ENCODE measurements at places on chromosomes 12 and 14. TPM values are rescaled to one million over a fixed set of nuclear protein-coding genes. Genes with fewer than 3 reads are reported as not detected.

The SOX5 gene
- 118 TPM for total RNA-seq

The TAS2R8 gene
- not detected for total RNA-seq

The BMP4 gene
- total RNA-seq: 3.7 TPM

The ATF1 gene
- 7.1 TPM for total RNA-seq

The G2E3 gene
- 31.4 TPM for total RNA-seq

The CCDC92 gene
- 96.2 TPM for total RNA-seq

The AMHR2 gene
- total RNA-seq: not detected

The ABCD4 gene
- total RNA-seq: 73.7 TPM

The VWF gene
- 0.37 TPM for total RNA-seq

The DDX23 gene
- total RNA-seq: 65.7 TPM

The SLC4A8 gene
- total RNA-seq: 80.0 TPM

DNA sequence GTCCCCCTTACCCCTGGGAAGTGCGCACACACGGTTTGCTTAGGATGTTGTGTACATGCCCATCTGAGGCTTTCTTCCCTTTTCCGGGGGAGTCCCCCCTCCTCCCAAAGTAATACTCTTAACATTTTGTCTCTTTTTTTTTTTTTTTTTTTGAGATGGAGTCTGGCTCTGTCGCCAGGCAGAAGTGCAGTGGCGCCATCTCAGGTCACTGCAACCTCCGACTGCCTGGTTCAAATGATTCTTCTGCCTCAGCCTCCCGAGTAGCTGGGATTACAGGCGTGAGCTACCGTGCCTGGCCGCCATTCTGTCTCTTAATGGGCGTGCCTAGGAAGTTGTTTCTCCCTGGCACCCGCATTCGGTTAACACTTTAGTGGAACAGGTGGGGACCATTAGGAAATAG is 4.5 kb upstream of the GMFB start:
- DNase-seq: no peak
- no peak overlapping the region for H3K4me3 ChIP-seq

DNA sequence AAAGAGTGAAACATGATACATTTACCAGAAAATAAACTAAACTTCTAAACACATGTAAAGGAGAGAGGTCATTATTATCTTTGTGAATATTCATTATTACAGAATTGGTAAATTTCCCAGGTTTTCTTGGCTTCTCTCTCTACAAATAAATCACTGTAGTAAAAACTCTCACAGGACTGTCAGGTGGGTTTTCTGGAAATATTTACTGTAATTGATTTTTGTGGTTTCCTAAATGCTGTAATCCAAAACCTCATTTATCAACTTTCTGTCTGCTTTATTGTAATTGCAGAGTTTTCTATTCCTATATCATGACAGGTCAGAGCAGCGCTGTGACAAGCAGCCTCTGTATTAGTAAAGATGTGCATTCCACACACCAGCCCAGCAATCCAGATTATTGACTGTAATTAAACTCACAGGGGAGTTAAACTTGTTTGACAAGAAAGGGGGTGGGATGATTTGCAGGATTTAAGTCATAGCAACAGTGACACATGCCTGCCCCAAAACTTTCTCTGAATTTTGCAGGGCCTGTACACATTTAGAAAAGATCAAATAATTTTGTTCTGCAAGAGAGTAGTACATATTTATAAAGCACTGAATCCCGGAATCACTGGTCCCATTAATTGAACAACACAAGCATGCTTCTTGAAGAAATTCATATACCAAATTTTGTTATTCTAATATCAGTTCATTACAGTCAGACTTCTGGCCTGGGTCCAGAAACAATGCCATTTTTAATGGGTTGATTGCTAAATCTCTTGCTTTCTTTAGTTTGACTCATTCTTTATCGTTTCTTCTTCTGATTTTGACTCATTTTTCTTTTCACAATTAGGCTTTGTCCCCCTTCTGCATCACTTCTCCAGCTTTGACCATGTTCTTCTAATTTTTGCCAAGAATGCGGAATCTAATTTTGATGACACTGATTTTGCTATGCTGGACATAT is 42.2 kb downstream of the PTPRO start:
- peaks cover 4% of the 10 kb centered on the region for H3K4me1 ChIP-seq
- no peaks in the 10 kb centered on the region for H3K36me3 ChIP-seq
- no peak for DNase-seq
- H3K27me3 ChIP-seq: no peaks in the 10 kb centered on the region
- no peak overlapping the region for H3K4me3 ChIP-seq
- H3K27ac ChIP-seq: no peak overlapping the region

- H3K4me3 ChIP-seq: no peak overlapping the region
- no peak for DNase-seq
- H3K27ac ChIP-seq: no peak overlapping the region
Measured at GRCh38 chr12:101832030-101832429, 1.3 kb upstream of the GNPTAB start.

GRCh38 chr14:105839425-105840265 is 313.3 kb downstream of the TMEM121 start:
- peaks cover 7% of the 10 kb centered on the region for H3K36me3 ChIP-seq
- H3K27ac ChIP-seq: no peak overlapping the region
- H3K4me1 ChIP-seq: no peaks in the 10 kb centered on the region
- no peak overlapping the region for H3K4me3 ChIP-seq

DNA sequence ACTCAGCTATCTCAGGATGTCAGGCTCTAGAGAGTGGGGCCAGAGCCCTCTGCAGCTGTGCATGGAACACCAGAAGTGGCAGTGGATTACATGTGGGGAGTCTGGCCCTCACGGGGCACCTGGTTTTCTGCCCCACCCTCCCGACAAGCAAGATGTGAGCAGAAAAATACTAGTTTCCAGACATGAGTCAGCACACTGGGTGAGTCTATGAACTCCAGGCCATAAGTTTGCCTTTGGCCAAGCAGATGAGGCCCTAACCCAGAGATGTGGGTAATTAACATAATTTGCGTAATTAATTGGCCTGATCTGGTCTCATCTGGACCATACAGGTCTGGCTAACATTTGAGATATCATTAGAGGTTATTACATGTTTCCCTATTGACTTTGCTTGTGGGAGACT is 37.7 kb upstream of the SLC24A4 start:
- no peaks in the 10 kb centered on the region for H3K27me3 ChIP-seq
- no peak overlapping the region for H3K27ac ChIP-seq
- DNase-seq: no peak

DNA sequence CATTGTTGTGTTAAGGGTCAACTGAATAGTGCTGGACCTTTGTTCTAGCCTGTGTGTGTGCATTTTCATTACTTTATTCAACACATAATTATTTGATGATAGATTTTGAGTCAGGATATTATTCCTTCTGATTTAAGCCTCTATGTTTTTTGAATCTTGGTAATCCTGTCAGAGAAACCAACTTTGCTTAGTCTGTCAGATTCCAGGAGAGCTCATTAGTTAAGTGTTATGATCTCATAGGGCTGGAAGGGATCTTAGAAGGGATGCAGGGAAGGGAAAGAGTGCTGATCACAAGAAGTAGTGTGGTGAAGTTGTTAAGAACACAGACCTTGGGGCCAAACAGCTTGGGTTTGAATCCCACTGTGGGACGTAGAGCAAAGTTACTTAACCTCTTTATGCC is 52.9 kb downstream of the SCN8A start:
- no peak overlapping the region for H3K4me3 ChIP-seq
- no peak for DNase-seq
- peaks cover 16% of the 10 kb centered on the region for H3K4me1 ChIP-seq
- peaks cover 6% of the 10 kb centered on the region for H3K27me3 ChIP-seq
- H3K27ac ChIP-seq: no peak overlapping the region

DNA sequence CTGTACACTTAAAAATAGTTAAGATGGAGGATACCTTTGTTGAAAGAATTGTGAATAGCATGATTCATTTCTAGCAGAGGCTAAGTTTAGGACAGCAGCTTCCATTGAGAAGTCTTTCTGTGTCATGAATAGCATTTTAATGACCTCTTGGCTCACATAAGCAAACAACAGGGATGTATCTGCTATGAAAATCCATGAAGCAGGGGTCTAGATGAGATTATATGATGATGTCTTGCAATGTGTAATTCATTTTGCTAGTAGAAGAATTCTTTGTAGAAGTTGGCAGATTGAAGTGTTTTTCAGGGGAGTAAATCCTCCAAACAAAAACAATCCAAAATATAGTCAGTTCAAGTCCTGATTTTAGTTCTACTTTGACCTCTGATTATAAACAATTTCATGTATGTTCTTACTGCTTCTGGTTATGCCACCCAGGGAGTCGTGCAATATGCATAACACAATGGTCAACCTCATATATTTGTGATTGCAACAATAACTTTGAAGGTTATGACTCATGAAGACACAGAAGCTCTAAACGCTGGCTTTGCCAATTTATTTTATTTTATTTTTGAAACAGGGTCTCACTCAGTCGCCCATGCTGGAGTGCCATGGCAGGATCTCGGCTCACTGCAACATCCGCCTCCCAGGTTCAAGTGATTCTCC is 6.9 kb upstream of the RD3L start:
- no peak for DNase-seq
- H3K36me3 ChIP-seq: no peaks in the 10 kb centered on the region
- no peak overlapping the region for H3K4me3 ChIP-seq
- H3K4me1 ChIP-seq: no peaks in the 10 kb centered on the region
- no peak overlapping the region for H3K27ac ChIP-seq

DNA sequence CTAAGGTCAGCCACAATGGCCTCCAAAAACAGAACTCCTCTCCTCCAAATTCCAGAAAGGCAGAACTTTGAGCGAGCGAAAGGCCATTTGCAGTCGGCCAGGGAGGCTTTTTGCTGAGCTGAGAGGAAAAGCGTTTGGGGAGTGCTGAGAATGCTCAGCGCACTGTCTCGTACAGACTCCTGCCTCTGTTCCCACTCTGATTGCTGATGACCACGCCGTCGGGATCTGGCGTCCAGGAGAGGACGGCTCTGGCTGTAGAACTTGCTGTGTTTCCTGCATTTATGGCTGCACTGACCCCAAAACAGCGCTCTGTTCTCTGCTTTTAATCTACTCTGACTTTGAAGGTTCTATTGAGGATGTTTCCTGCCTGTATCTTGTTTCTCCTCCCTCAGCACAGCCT is 82.4 kb upstream of the WSCD2 start:
- no peaks in the 10 kb centered on the region for H3K27me3 ChIP-seq
- peaks cover 2% of the 10 kb centered on the region for H3K4me1 ChIP-seq
- no peak overlapping the region for H3K27ac ChIP-seq
- no peak overlapping the region for H3K4me3 ChIP-seq

GRCh38 chr12:63318313-63318712 is 167.3 kb upstream of the AVPR1A start:
- H3K27me3 ChIP-seq: peaks cover 3% of the 10 kb centered on the region
- no peak for DNase-seq
- no peak overlapping the region for H3K27ac ChIP-seq

DNA sequence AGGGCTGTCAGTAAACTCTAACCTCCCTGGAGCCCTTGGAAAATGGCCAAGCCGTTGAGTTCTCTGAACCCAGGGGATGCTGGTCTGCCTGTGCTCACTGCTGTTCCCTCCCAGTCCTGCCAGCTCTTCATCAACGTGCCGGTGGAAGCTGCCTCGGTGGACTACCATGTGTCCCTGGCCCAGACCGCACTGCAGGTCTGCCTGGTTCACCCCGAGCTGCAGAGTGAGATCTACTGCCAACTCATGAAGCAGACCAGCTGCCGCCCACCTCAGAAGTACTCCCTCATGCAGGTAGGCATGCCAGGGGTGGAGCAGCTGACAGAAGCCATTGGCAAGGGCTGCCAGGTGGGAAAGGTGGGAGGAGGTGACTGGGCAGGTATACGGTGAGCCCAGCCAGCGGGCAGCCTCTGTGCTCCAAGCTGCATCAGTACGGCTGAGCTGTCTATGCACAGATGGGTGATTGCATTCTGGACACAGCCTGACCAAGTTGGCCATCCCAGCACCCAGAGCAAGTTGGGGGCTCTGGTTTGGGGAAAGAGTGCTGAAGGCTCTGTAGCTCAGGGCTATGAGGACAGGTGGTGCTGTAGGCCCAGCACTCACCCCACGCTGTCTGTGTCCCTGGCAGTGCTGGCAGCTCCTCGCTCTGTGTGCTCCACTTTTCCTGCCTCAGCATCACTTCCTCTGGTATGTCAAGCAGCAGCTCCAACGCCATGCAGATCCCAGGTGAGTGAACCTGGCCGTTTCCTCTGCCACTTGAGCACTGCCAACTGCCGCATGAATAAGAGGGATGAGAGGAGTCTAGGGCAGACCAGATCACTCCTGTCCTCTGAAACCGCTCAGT is 21.9 kb downstream of the PIGH start:
- H3K27me3 ChIP-seq: no peaks in the 10 kb centered on the region
- no peak overlapping the region for H3K4me3 ChIP-seq
- H3K27ac ChIP-seq: no peak overlapping the region
- peaks cover 4% of the 10 kb centered on the region for H3K36me3 ChIP-seq
- H3K4me1 ChIP-seq: peaks cover 1% of the 10 kb centered on the region
- DNase-seq: no peak

- no peak overlapping the region for H3K27ac ChIP-seq
- no peak for DNase-seq
- H3K36me3 ChIP-seq: no peaks in the 10 kb centered on the region
- peaks cover 5% of the 10 kb centered on the region for H3K27me3 ChIP-seq
- H3K4me3 ChIP-seq: no peak overlapping the region
Measured at GRCh38 chr14:89447182-89447944, 30.3 kb upstream of the FOXN3 start.

- no peak overlapping the region for H3K27ac ChIP-seq
- H3K27me3 ChIP-seq: peaks cover 14% of the 10 kb centered on the region
- H3K36me3 ChIP-seq: peaks cover 5% of the 10 kb centered on the region
- H3K4me3 ChIP-seq: no peak overlapping the region
- no peaks in the 10 kb centered on the region for H3K4me1 ChIP-seq
- no peak for DNase-seq
Measured at GRCh38 chr12:53254816-53255545, 13.1 kb upstream of the ESPL1 start.

- no peak overlapping the region for H3K4me3 ChIP-seq
- no peak for DNase-seq
- H3K27ac ChIP-seq: no peak overlapping the region
- no peaks in the 10 kb centered on the region for H3K27me3 ChIP-seq
Measured at GRCh38 chr12:22535038-22535437, 9.3 kb downstream of the C2CD5 start.

GRCh38 chr14:105484069-105484996 is 2.4 kb upstream of the CRIP1 start:
- DNase-seq: no peak
- peaks cover 7% of the 10 kb centered on the region for H3K4me1 ChIP-seq
- H3K27me3 ChIP-seq: peaks cover 18% of the 10 kb centered on the region
- H3K27ac ChIP-seq: no peak overlapping the region
- no peaks in the 10 kb centered on the region for H3K36me3 ChIP-seq

Data from glutamatergic neuron (in vitro differentiated cells).